ENCODE measurements at places on chromosomes 5 and 9.

DNA sequence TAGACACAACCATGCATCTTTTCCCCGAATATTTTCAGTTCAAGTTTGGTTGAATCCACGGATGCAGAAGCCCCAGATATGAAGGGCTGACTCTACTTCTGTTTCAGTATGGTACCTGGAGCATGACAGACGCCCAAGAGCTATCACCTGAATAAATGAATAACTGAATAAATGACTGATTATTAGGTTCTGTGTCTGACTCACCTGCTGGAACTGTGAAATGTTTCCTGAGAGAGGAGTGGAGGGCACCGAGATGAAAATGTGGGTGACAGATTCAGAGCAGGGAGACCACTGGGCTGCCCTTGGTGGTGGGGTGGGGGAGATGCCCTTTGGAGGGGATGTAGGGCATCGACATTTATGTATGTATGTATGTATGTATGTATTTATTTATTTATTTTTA is 13.2 kb downstream of the FRMPD1 start:
- no peak for DNase-seq

DNA sequence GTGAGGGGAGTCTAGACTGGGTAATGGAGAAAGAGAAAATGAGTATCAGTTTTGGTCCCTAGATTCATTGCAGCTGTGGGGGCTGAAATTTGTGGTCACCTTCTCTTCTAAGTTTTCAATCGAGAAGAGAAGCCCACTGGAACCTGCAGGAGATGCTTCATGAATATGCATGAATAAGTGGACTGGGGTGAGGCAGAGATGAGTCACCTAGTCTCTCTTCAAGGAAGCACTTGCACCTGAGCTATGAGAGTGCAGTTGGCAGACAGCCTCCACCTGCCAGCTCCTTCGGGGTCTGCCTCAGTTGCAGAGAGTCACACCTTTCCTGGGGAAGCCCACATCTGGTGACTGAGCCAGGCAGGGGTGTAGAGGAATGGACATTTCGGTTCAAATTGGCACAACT is 69.1 kb downstream of the ZNF366 start:
- DNase-seq, result no peak

DNA sequence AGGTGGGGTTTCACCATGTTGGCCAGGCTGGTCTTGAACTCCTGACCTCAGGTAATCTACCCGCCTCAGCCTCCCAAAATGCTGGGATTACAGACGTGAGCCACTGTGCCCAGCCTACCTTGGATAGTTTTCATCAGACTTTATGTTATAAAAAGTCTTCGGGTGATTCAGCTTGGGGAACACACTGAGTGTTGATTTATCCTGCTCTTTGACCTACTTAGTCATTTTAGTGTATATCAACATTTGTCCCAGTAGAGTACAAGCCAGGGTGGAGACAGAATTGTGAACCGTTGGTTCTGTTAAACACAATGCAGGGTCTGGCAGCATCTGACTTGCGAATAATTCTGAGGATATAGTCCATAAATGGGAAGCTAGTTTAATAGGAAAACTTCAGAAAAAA is 39.7 kb downstream of the NFX1 start:
- no peak for DNase-seq

GRCh38 chr5:111337688-111338087 is 113.5 kb downstream of the CAMK4 start:
- no peak for DNase-seq

DNA sequence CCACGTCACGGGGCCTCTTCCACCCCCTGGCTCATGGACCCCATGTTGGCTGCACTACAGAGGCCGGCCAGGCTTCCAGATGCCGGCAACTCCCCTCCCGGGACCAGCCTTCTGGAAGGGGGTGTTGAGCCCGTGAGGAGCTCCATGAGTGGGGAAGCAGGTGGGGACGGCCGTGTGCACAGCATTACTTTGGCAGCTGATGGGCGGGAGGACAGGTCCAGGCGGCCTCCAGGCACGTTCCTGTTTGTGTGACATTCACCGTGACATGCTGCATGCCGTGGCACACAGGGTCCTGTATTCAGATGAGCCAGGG is 29.1 kb upstream of the ABO start:
- no peak for DNase-seq

DNA sequence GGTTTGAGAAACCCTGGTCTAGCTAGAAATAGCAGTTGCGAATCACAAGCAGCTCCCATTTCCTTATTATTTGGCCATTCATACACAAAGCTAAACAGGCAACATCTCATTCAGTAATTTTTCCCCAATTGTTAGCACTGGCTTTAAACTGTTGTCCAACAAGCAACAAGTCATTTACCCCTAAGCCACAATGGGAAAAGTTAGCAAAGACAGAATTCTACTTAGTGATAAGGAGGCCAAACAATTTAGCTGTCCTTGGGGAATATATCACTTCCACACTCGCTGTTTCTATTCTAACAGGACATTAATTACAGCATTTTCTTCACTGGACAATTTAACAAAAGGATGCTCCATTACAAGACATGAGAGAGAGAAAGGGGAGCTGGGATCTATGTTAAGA is 2.8 kb downstream of the MYO10 start:
- DNase-seq, result no peak

GRCh38 chr9:70987986-70988385 is 133.4 kb downstream of the TRPM3 start:
- no peak for DNase-seq

GRCh38 chr5:133528841-133529240 is 83.5 kb downstream of the FSTL4 start:
- DNase-seq, result no peak

- DNase-seq, result no peak
These were observed 174.2 kb downstream of the OXCT1 start for GRCh38 chr5:41695920-41696582.

- peak; percentile 90 for DNase-seq
These were observed 3.9 kb upstream of the NEURL1B start for GRCh38 chr5:172637110-172637580.

GRCh38 chr5:170622933-170623332 is 119.1 kb downstream of the KCNIP1 start:
- no peak for DNase-seq

GRCh38 chr9:94915476-94916450 is 189.3 kb downstream of the AOPEP start:
- DNase-seq, result no peak

DNA sequence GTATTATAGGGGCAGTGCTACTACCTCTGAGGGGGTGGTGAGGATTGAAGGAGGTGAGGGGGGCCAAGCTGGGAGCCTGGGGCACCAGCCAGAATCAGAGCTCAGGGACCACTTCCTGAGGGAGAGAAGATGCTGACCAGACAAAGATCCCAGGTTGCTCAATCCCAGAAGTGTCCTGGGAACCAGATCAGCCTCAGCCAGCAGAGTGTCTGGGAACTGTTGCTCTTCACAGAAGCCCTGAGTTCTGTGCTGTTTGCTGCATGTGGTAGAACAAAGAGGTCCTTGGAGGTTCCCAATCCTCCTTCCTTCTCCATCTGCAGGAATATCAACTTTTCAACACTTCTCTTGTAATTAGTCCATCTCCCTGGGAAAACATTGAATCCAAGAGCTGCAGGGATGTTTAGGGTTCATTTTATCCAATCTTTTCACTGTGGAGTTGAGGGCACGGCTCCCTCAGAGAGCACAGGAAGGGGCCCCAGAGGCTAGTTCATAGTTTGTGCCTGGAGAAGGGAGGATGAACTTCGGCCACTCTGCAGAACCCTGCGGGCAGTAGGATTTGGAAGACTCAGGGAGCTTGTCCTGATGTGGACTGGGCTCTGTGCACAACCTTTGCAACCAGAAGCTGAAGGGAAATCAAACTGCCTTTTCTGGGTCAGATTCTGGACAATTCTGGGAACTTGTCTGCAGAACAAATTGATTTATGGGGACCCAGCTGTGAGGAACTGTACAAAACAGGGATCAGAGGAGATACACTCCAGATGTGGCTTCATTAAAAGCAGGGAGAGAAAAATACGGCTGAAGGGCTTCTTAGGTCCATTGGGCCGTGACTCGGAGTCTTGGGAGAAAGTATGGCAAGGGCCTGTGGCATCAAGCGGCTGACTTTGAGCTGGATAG is 57.1 kb downstream of the GALNT12 start:
- no peak for DNase-seq

- DNase-seq, result no peak
These were observed 23.7 kb downstream of the SLC6A7 start for GRCh38 chr5:150213530-150213929.

DNA sequence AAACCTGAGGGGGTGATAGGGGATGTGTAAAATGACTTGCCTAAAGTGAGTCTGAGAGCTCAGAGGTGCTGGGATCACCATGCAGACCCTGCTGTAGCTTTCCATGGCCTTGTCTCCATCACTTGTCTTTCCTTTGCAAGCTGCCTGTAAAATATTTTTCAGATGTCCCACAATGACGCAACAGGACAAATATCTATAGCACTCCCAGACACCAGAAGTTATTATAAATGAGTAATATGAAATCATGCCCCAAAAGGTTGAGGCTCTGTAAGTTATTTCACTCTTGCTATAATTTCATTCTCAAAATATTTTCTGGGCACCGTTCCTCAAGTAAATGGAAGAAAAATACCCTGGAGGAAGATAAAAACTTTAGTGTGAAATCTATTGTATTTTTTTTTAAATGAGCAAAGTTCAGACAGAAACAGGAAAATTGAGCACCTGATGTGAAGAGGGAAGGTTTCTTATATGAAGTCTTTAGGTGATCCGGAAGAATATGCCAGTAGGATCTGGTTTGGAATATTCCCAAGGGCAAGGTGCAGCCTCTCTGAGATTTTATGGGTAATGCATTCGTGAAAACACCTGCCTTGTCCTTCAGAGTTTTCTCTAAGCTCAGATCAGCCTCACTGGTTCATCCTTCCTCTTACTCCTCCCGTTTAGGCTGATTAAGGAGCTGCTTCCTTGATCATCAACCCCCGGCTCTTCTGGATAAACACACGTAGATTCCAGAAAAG is 138.3 kb upstream of the DMAC1 start:
- DNase-seq, result no peak

- peak; percentile 91 for DNase-seq
These were observed 92.5 kb downstream of the SIL1 start for GRCh38 chr5:139105621-139106071.

- no peak for DNase-seq
These were observed 92.2 kb upstream of the SMIM23 start for GRCh38 chr5:171693412-171693811.

DNA sequence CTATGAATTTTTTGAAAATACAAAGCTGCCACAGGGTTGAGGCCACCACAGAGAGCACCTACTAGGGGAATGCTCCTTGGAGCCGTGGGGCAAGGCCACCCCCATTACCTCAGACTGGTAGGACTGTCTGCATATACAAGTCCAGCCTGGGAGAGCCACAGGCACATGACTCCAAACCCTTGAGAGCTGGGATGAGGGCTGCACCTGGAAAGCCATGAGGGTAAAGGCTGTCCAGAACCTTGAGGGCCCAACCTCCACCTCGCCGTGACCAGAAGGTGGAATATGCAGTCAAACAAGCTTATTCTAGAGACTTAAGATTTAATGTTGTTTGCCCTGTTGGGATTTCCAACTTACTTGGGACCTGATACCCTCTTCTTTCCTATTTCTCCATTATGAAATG is 69.5 kb upstream of the TSLP start:
- no peak for DNase-seq

- no peak for DNase-seq
These were observed 71.2 kb downstream of the EPB41L4B start for GRCh38 chr9:109249615-109250014.

GRCh38 chr5:87411973-87412629 is 629 bp downstream of the CCNH start:
- DNase-seq, result no peak

DNA sequence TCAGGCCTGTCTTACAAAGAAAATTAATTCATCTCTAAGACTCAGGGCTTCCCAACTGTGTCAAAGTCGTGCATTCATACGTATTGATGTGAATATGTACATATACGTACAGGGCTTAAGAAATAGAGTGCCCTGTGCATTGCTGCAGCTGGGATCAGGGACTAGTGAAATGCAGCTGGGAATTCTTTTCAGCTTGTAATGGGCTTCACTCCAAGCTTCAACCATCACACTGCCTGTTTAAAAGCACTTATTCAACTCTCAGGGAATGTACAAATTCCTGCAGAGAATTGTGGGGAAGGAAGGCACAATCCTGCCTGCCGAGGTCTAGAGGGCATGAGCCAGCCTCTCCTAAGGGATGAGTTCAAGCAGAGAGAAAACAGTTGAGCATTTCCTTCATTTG is 59.6 kb upstream of the MAN2A1 start:
- DNase-seq, result no peak

GRCh38 chr5:30413540-30413939 is 779.9 kb upstream of the CDH6 start:
- no peak for DNase-seq

- DNase-seq, result no peak
These were observed 180.6 kb downstream of the GABRG2 start for GRCh38 chr5:162248107-162248713.

- peak; percentile 44 for DNase-seq
These were observed 362.7 kb downstream of the CSNK1G3 start for GRCh38 chr5:123874600-123875201.

- no peak for DNase-seq
These were observed 56.6 kb downstream of the RGS3 start for GRCh38 chr9:113520109-113520642.

DNA sequence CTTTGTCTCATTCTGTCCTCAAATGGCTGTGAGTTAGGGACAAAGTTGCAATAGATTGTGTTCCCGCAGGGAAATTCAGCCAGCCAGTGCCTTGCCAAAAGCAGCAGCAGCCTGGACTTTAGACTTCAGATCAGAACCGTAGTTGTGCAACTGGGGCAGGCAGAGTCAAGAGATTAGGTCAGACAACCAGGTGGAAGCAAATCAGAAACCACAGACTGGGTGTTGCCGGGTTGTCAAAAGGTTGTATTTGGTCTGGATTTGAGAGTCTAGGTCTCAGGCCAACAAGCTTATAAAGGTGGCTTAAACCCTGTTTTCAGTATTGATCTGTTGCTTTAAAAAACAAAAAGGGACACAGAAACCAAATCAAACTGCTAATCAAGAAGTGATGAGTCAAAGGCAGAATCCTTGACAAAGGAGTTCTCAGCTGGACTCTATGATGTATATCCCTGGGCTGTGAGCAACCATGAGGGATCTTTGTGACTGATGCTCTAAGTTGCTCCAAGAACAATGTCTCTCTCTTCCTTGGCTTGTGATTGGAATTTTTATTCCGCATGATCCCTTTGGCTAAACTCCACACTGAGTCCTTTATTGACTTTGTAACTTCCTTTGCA is 20.9 kb downstream of the RFK start:
- DNase-seq, result no peak
